ENCODE measurements at places on chromosomes 13 and 19.

- DNase-seq, result no peak
Observed at GRCh38 chr13:106835477-106835876, 267.5 kb upstream of the ARGLU1 start.

DNA sequence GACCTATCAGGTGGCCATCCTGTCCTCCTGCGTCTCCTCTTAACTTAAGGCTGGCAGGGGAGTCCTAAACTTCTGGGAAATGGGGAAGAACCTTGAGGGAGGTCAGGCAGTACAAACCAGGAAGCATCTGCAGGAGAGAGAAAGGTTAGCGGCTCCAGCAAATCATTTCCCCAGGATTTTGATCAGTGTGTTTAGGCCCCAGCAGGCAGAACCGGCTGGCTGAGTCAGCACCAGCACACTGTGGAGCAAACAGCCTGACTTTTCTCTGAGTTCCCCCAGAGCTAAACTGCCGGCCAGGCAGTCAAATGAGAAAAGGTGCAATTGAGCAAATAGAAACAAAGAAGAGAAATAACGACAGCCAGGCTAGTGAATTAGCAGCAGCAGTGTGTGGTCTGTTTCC lies 46.7 kb upstream of the MEDAG start:
- DNase-seq, result no peak

GRCh38 chr13:98540476-98540875 lies 36.4 kb downstream of the STK24 start:
- no peak for DNase-seq

- DNase-seq, result no peak
Observed at GRCh38 chr13:49629947-49630346, 1.6 kb downstream of the ARL11 start.

- DNase-seq, result no peak
Observed at GRCh38 chr19:44611812-44612295, 1.5 kb upstream of the IGSF23 start.

GRCh38 chr13:70816853-70817252 lies 708.6 kb upstream of the KLHL1 start:
- no peak for DNase-seq

DNA sequence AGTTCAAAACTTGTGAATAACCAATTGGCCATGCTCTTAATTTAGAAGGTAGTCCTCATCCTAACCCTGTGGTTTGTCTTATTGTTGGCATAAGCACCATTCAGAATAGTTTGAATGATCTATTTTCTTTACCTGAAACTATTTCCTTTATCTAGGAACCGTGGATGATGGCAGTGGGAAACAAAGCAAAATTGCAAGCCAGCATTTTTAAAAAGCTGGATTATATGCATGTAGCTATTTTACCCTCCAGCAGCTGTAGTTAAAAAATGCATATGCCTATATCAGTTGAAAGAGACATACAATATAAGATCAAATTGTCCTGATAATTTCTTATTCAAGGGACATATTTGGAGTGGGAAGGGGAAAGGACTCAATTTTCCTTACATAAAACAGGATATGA lies 19.3 kb downstream of the ZNF613 start:
- DNase-seq, result no peak

DNA sequence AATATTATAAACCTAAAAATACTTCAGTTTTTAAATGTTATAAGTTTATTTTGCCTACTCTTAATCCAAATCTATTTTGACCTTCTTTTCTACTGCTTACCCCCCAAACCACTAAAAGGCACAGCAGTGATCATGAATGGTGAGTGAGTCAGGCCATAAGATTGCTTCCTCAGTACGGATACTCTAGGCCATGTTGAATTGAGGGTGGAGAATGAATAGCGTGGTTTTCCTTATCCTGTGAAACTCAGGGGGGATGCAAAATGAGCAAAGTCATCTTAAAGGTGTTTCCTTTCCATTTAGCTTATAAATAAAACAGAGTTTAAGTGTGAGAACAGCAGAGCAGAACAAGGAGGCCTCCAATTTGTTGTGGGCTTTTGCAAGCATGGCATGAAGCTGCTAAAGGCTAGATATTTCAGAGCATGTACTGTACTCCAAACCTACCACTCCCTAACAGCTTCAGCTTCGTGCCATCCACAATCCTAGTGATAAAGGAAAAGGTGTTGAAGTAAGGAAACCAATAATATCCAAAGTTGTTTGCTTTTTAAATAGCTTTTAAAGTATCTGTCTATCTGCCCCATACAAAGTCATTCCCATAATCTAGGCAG lies 25.0 kb downstream of the SERPINE3 start:
- no peak for DNase-seq

GRCh38 chr13:84607261-84608013 lies 725.2 kb upstream of the SLITRK1 start:
- DNase-seq, result no peak

DNA sequence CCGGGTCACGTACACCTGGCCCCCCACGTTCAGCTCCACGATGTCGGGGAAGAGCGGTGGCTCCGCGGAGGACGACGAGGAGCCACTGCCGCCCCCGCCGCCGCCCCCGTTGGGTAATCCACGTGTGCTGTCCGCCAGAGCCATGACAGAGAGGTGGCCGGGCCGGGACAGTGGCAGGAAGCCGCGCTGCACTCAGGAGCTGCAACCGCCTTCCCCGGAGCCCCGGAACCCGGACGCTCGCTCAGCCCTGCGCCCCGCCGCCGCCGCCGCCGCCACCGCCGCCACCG lies 257 bp downstream of the KCTD12 start:
- DNase-seq, result no peak

DNA sequence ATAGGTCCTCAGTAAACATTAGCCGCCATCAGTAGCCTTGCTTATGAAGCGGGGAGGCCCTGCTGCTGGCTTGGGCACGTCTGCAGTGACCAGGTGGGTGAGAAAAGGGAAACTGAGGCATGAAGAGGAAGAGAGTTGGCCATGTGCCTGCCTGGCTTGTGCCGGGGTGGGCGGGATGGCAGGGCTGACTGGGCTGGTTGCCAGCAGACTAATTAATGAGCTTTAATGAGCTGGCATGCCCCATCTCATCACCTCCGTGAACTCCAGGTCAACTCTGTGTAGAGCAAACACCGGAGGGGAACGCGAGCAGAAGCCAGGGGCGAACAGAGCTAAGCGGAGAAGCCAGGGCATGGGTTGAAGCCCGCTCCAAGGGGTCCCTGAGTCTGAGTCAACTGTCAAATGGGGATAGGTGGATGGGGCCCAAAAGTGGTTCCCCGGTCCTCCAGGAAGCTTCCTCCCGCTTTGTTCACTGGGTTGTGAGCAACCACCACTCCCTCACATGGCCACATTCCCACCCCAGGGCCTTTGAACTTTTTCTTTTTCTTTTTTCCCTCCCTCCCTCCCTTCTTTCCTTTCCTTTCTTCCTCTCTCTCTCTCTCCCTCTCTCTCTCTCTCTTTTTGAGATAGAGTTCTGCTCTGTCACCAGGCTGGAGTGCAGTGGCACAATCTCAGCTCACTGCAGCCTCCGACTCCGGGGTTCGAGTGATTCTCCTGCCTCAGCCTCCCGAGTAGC lies 8.7 kb downstream of the NR2F6 start:
- DNase-seq, result no peak

DNA sequence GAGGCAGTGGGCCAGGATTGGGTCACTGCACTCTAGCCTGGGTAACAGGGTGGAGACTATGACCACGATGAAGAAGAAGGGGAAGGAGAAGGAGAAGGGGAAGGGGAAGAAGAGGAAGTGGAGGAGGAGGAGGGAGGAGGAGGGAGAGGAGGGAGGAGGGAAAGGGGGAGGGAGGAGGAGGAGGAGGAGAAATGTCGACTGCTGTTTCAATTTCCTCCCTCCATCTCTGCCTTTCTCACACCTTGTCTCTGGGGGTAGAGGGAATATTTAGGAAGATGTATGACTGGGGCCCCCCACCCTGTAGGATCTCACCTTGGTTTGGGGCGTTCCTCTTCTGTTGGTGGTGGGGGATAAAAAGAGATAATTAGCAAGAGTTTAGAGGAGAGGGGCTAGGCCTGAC lies 3.8 kb downstream of the TNNT1 start:
- no peak for DNase-seq

DNA sequence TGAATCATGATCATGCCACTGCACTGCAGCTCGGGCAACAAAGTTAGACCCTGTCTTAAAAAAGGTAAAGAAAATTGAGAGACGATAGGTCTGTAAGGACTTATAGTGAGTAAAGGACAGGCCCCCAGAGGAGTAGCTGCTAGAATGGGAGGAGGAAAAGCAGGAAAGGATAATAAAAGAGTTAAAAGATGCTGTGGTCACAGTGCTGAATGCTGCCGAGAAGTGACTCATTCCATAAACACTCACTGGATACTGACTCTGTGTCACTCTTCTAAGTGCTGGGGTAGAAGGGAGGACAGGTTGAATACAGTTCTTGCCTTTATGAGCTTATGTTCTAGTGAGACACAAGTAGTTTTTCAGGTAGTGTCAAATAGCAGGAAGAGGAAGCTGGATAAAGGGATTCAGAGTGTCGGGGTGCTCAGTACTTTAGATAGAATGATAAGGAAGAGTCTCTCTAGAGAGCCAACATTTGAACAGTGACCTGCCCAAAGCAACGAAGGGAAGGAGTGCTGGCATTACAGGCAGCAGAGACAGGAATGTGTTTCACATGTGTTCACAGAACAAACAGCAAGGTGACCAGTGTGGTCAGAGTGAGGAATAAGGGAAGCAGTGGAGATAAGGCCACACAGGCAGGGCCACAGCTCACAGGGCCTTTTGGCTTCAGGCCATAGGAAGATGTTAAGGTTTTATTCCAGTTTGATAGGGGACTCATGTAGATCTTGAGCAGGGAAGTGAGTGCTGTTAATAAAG lies 1240.5 kb downstream of the UQCRFS1 start:
- DNase-seq, result no peak

DNA sequence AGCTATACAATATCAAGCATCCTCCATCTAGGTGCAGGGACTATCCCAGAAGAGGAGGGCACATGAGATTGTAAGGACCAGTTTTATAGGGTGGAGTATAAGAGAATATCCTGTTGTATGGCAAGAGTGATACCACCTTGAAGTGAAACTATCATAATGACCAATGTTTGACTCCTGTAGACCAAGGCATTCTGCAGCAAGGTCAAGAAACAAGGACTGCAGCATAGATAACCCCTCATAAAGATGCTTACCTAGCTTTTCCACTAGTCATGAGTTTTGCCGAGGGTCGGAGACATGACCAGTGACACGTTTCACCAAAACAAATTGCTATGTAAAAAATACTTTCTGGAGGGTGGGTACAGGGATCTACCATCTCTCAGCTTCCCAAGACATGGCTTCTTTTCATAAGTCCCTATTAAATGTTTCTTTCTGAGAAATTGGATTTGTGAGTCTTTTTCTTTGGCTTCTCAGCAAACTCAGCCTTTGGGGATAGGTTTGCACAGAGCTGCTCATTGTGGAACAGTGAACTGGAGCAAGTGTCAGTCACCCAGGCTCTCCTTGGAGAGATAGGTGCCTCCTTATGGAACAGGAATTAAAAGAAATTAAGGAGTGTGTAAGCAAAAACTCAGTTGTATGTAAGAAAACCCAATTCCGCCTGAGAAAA lies 28.2 kb upstream of the CYSLTR2 start:
- no peak for DNase-seq

GRCh38 chr19:1011831-1012333 lies 9.0 kb downstream of the TMEM259 start:
- DNase-seq, result no peak

DNA sequence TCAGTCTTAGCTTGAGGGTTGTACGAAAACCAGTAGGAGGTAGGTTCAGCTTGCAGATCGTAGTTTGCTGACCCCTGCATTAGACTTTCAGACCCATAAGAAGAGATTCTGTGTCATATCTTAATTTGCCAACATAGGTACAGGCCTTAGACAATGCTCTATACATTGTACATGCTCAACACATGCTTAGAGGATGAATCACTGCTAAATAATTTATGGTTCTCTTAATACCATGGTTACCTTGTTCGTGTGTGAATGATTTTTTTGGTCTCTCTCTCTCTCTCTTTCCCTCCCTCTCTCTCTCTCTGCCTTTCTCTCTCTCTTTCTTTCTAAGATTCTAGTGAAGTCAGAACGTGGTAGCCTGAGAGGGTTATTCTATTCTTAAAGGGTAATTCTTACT lies 112.2 kb downstream of the FGF14 start:
- DNase-seq, result no peak

GRCh38 chr19:10390652-10391286 lies 10.4 kb upstream of the TYK2 start:
- DNase-seq, result no peak

GRCh38 chr13:20126541-20127261 lies 34.2 kb downstream of the GJA3 start:
- no peak for DNase-seq

GRCh38 chr19:58571575-58571947 lies 1.6 kb downstream of the MZF1 start:
- no peak for DNase-seq

- no peak for DNase-seq
Observed at GRCh38 chr13:28531845-28532387, 37.0 kb upstream of the FLT1 start.

GRCh38 chr13:80901530-80901929 lies 560.6 kb upstream of the SPRY2 start:
- no peak for DNase-seq

- DNase-seq, result no peak
Observed at GRCh38 chr13:90352763-90353162, 994.7 kb upstream of the MIR17HG start.

DNA sequence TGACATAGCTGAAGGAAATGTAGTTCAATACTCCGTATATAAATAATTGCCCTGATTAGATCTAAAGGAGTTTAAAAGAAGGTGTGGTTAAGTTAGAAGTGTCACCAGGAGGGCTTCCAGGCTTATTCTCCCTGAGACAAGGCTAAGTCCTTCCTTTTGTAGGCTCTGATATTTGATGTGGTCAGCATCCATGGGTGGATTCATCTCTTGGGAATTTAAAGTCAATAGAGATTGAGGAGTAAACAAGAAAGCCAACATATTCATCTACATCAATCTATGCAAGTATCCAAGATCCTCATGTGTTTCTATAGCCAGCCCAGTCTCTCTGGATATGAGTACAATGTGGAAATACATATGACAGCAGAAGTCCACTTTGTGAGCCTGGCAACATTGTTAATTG lies 76.8 kb downstream of the KCTD12 start:
- no peak for DNase-seq

DNA sequence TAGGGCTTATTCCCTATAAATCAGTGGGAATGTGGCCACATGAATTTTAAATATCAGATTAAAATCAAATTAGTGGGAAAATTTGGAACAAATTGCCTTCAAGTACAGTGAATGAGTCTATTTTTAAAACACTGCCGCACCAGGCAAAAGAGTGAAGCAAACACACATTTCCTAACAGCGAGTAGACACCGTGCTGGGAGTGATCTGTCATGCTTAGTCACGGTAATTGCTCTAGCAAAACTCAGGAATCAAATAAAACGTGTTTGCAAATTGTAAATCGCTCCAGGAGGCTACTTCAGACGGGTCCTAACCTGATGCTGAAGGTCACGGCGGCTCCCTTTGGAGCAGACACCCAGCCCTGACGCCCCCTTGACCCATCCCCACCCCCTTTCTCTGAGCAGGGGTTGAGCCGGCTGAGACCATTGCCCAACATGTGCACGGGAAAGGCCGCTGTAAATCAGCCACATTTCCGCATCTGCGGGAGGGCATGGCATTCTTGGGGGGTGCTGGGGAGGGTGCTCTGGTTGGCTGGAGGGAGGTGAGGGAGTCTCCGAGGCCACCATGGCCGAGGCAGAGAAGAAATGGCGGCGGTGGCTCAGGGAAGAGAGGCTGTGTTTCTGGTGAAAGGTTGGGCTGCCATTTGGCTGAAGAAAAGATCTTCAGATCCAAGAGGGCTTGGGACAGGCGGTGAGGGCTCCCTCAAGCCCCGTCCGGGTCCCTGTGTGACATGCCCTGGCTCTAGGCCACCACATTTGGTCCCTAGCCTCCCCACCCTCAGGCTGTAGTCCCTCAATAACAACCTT lies 8.9 kb downstream of the CEBPA start:
- no peak for DNase-seq
